ENCODE measurements at places on chromosomes 13 and 19.

- no peak for DNase-seq
Measured at GRCh38 chr13:106499896-106500295, 35.6 kb downstream of the EFNB2 start.

- no peak for DNase-seq
Measured at GRCh38 chr13:97373787-97374186, 60.2 kb upstream of the RAP2A start.

GRCh38 chr13:30616927-30617314 lies 799 bp upstream of the USPL1 start:
- DNase-seq: no peak

- no peak for DNase-seq
Measured at GRCh38 chr19:18484992-18485391, 36.9 kb downstream of the ELL start.

GRCh38 chr19:47707135-47707925 lies 5.9 kb upstream of the EHD2 start:
- peak; percentile 72 for DNase-seq

GRCh38 chr19:16375157-16375935 lies 50.7 kb downstream of the KLF2 start:
- no peak for DNase-seq

- DNase-seq: no peak
Measured at GRCh38 chr19:32878988-32879387, 9.4 kb upstream of the SLC7A9 start.

DNA sequence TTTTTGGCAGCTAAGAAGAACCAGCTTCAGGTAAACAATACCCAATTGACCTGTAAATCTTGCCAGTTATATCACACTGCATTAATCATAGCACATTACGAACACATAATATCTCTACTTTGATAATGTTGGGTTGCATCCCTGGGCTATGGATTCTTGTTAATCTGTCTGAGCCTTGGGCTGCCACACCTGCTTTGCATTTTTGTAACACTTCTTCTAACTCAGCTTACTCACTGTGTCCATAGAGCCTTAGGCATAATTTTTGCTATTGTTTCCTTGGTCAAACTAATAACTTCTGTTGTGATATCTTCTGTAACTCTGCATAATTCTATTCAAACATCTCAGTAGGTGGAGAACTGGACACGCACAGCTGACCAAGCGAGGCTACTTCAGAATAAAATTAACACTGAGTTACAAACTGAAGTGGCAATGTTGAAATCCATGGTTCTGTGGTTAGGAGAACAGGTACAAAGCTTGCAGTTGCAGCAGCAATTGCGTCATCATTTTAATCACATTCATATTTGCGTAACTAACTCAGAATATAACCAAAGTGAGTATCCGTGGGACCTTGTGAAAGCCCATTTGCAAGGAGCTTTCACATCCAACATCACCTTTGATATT lies 6.4 kb downstream of the ZNF350 start:
- DNase-seq: no peak

DNA sequence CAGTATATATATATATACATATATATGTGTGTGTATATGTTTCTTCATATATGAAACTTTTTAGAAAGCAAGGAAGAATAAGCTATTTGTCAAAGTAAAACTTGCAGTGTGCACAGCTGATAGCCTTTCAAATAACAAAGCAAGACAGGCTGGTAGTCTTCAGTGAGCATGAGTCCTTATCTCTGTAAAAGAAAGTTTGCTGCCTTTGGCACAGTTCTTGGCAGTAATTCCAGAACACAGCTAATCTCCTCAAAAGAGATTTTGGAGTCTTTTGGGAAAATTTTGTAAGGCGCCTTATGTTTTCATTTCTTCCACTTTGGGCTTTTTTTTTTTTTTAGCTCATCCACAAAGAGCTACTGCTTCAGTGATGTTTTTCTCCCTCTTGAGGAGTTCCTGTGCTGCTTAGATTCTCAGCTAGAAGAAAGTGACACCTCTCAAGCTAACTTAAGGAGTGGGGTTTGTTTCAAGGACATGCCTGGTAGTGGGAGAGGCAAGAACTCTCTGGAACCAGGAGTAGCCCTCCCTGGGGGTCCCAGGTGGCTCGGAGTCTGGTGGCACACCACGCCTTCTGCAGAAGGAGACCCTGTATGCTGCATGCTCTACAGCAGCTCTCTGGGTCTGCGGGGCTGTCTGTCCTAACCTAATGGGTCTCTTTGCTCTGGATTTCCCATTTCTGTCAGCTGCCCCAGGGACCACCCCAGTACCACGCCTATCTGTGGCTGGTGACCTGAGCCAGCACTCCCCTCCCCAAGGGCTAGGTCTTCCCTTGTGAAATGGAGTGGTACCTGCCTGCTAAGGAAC lies 58.8 kb downstream of the TNFRSF19 start:
- DNase-seq: no peak

GRCh38 chr19:47766670-47767069 lies 11.8 kb upstream of the SELENOW start:
- no peak for DNase-seq

- no peak for DNase-seq
Measured at GRCh38 chr13:71218960-71219359, 648.0 kb downstream of the DACH1 start.

GRCh38 chr19:2235381-2236063 lies 607 bp downstream of the PLEKHJ1 start:
- no peak for DNase-seq

DNA sequence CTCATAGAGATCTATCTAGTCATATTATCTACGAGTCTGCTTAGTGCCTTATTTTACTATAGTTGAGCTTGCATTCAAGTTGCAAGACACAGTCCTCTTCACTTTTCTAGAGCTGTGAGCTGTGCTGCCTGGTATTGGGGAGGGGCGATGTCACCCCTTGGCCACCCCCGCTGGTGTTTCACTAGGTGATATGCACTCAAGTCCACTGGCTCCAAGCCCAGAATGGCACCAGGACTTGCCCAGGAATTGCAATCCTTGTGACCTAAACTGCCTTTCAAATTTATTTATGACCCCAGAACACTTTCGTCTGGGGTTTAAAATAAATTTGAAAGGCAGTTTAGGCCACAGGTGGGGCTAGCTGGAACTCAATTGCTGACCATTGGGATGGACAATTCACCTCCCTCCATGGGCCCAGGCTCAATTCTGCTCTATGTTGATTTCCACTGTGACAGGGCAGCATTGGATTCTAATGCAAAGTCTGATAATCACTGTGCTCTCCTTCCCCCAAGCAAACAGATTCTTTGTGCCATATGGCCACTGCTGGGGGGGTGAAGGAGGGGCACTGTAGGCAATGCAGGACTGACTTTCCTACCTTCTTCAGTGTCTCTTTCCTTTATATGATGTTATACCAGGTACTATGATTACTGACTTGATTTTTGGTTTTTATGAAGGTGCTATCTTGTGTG lies 1244.2 kb upstream of the MIR17HG start:
- DNase-seq: no peak

- no peak for DNase-seq
Measured at GRCh38 chr19:45800070-45800553, 7.5 kb upstream of the DMWD start.

Data from activated CD4-positive, alpha-beta T cell treated with anti-CD3 and anti-CD28 coated beads, Interleukin-2, amount 50 U/mL, for 1 hour (primary cell).